ENCODE measurements at places on chromosomes 7 and 10.

GRCh38 chr10:120335553-120335952, 121.5 kb upstream of the PLPP4 start:
- DNase-seq, result no peak

DNA sequence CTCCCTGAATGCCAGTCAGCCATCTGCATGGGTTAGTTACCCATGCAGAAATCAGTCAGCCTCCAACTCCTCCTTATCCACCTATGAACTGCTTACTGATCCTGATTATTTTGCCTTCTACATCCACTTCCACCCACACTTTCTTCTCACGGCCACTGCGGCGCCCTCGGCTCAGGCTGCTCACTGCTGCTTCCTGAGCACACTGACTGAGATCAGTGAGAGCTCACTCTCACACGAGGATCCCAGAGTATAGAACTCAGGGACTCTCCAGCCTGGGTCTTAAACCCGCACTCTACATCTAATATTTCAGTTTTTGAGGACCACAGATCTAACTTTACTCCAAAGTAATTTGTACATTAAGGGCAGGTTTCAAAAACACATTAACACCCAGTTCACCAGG, 64.4 kb downstream of the GRB10 start:
- no peak for DNase-seq

DNA sequence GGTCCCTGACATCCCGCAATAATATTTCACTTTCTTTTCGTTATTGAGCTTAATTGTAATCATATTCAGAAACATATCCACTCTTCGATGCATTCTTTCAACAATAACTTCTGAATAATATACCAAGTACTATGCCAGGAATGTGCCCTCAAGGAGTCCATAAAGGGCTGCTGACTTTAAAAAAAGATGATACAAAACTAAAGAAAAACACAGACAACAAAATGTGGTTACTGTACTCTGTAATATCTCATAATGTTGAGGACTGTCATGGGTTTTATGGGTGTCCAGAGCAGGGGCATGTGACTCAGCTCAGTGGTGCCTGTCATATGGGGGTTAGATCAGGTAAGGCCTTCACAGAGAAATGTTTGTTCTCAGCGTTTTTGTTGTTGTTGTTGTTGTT, 73.7 kb downstream of the ARL4A start:
- no peak for DNase-seq

DNA sequence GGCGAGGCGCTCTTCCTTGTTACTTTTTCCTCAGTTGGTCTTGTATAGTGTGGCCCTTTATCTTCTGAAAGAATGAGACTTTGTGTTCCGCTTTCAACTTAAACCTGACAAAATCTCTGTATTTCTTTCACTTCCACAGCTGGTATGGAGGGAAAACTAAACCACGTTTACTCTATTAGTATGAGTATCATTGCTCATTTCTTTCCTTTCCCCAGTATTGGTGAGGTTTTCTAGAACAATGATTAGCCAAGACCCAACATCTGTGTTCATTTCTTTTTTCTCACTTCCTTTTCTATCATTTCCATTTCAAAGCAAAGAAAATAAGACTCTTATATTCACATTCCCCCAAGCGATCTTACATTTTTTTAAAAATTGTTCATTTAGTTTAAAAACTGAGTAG, 165.3 kb downstream of the PAXIP1 start:
- no peak for DNase-seq

DNA sequence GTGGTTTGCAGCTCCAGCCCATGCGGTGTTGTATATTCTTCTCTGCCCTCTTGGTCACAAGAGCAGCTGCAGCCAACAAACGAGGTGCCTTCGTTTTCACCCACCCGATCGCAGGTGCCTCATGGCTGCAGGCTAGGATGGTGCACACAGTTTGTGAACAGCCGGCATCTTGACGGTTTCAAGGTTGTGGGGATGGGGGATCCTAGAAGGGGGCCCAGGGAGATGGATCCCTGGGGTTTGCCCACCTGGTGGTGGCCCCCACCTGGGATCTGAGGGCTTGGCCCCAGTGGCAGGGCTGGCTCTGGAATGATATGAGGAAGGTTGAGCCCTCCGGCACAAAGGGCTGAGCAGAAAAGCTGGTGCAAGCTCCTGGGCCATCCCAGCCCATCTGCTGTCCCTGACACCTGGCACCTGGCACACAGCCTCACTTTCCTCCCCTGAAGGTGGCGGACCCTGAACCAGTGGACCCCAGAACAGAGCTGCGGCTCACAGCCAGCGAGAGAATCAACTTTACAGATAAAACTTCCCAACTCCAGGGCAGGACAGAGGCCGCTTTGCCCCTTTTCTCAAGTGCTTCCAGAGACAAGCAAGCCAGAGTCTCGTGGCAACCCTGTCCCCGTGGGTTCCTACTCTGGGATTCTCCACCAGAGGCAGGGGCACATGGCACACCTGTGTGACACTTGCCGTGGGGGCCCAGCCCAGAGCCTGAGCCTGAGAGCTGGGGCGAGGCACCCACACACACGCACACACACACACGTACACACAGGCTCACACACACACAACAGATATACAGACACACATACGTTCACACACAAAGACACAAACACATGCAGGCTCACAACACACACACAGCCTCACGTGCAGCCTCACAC, 177.3 kb upstream of the PPP2R2D start:
- no peak for DNase-seq

GRCh38 chr7:158283016-158283974, 304.3 kb downstream of the PTPRN2 start:
- no peak for DNase-seq

DNA sequence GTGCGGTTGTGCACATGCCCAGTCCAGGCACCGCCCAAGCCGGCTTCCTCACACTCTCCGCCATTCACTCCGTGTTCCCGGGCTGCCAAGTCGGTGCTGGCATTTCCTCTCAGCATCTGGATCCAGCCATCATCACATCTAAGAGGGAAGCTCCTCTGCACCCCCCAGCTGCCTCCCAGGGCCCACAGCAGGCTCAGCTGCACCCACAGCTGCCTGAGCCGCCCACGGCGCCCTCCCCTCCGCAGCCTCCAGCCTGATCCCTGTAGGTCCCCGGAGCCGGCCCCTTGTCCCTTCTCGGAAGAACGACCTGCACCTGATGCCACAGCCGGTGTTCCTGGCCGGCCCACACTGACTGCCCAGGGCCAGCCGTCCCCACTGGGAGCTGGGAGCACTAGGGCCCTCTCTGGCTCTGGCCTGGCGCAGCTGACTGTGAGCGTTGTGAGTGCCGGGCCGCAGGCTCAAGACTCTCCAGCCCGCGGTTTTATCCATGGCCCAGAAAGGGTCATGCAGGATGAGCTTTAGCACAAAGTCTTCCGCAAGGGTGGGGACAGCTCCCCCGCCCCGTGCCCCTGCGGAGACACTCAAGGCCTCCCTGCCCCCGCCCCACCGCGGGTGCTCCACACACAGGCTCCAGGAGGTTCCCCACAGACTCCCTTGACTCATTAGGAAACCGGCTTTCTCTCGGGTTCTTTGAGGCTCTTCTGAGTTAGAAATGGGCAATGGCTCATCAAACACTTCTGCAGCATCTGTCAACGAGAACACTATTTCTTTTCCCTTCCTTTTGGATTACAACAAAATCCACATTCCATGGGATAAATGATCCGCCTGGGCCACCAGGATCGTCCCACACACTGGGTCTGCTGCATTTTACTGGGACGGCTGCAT, 31.2 kb downstream of the CFAP46 start:
- DNase-seq, result no peak

DNA sequence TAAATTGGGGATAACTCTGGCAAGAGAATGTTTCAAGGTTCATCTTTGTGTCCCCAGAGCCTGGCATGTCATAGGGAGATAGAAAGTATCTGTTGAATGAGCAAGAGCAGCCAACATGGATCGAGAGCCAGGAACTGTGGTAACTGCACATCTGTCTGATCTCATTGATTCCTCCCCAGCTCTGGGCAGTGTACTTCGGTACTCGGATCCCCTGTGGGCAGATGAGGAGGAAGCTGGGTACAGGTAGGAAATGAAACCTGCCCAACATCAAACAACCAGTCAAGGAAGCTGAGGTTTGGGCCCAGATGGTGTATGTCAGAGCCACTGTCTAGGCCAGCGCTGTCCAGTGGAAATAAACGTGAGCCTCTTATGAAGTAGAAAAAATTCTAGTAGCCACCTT, 76.4 kb downstream of the GRK5 start:
- no peak for DNase-seq

- no peak for DNase-seq
These were observed 63.3 kb downstream of the PPP1R3C start for GRCh38 chr10:91569522-91569921.

- DNase-seq, result no peak
These were observed 15.6 kb upstream of the KIAA1217 start for GRCh38 chr10:24193330-24193729.

GRCh38 chr10:118835682-118836326, 81.0 kb upstream of the CACUL1 start:
- DNase-seq, result no peak

GRCh38 chr10:96685306-96685705, 35.0 kb downstream of the PIK3AP1 start:
- no peak for DNase-seq

- no peak for DNase-seq
These were observed 216.4 kb downstream of the MLLT10 start for GRCh38 chr10:21750424-21750823.

DNA sequence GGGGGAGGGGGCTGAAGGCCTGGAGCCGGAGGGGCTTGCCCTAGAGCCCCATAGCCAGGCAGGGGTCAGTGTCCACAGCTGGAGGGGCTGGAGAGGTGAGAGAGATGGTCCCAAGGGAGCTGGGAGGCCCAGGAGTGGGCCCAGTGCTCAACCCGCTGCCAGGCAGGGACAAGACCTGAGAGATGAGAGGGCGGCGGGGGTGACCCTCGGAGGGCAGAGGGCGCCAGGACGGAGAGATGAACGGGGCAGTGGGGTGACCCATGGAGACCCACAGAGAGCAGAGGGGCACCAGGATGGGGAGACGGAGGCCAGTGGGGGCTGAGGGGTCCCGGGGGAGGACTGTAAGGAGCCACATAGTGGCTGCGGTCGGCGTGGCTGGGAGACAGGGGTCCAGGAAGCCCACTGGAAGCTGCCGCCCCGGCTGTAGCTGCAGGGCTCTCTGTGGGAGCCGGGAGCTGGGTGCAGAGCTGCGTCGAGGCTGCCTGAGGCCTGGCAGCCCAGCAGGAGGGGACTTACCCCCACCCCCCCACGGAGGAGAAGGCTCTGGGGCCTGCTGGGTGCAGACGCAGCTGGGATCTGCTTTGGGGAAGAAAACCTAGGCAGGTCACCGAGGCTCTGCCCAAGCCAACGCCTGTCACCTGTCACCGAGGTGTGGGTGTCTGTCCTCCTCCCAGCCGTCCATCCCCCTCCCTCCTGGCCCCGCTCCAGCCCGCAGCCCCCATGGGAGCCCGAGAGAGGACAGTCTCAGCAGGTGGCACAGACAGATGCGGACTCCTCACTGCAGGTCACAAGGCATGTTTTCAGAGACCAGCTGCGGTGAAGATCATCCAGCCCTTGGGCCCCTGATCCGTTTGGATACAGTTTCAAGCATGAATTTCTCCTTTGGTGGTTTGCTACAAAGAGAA, 25.1 kb downstream of the PWWP2B start:
- DNase-seq, result no peak

- DNase-seq, result no peak
These were observed 37.7 kb upstream of the MAP3K8 start for GRCh38 chr10:30396293-30396692.

All from astrocyte of the spinal cord (primary cell).